ENCODE measurements at places on chromosomes 7 and 10.

DNA sequence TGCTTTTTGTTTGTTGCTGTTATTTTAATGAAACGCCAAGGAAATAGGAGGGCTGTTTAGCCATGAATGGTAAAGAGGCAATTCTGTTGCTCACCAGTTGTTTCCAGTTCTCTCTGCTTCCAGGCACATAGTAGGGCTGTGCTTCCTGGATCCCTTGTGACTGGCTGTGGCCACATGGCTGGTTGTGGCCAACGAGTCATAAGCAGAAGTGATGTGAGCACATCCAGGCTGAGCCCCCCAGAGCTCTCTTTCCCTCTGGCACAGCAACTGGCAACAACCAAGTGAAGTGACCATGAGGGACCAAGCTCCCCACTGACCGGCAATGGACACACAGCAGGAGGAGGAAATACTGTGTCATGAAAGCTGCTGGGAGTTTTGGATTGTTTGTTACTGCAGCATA is 10.3 kb downstream of the GRID1 start:
- no peak for DNase-seq

- peak; percentile 10 for DNase-seq
Measured at GRCh38 chr7:94336009-94336408, 58.7 kb upstream of the COL1A2 start.

- DNase-seq: no peak
Measured at GRCh38 chr7:77802557-77803405, 4.2 kb downstream of the PHTF2 start.

DNA sequence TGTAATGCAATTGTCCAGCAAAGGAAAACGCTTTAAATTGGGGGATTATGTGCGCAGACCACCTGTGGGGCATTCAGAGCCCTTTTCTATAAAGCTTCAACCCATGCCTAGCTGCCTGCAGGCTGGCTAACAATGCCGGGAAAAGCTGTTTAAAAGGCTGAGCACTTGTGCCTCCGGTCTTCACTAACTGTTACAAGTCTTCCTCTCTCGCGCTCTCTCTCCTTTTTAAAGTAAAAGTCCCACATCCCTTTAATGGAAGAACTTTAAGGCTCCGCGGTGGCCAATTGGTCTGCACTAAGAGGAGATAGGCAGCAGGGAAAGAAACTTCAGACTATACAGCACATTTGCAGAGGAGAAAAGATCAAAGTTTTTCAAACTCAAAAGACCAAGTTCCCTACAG is 4.6 kb downstream of the FZD8 start:
- DNase-seq: no peak

GRCh38 chr7:27551803-27552400 is 110.8 kb downstream of the HIBADH start:
- no peak for DNase-seq

GRCh38 chr10:86263209-86263608 is 103.4 kb downstream of the GRID1 start:
- DNase-seq: no peak

GRCh38 chr10:61302124-61302523 is 151.1 kb downstream of the TMEM26 start:
- no peak for DNase-seq

DNA sequence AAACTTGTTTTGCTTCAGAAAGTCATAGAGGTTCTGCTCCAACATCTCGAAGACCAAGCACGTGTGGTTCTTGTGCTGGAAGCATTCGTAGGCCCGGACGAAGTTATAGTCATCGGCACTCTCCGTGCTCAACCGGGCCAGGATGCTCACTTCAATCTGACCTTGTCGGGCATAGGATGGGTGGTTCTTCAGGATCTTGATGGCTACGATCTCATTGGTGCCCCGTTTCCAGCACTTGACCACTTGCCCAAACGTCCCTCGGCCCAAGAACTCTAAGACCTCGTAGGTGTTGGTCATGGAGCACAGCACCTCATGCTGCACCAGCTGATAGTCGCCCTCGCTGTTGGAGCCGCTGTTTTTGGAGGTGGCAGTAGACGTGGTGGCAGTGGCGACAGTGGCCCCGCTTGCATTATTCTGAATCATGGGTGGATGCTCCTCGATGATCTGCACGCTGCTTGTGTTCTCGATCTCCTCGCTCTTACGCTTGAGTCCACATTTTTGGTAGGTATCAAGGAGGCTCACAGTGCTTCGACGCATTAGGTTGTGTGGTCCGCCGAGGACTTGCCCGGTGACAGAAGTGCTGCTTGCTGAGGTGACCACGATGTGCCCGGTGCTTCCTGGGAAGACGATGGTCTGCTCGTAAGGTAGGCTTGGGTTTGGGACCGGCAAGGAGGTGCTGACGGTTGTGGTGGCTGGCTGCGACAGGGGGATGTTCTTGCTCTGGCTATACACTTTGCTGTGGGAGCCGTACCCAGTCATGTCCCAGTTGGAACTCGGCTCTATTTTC is 61.4 kb downstream of the HIPK2 start:
- no peak for DNase-seq

GRCh38 chr10:98077223-98077622 is 46.8 kb upstream of the CRTAC1 start:
- DNase-seq: no peak

DNA sequence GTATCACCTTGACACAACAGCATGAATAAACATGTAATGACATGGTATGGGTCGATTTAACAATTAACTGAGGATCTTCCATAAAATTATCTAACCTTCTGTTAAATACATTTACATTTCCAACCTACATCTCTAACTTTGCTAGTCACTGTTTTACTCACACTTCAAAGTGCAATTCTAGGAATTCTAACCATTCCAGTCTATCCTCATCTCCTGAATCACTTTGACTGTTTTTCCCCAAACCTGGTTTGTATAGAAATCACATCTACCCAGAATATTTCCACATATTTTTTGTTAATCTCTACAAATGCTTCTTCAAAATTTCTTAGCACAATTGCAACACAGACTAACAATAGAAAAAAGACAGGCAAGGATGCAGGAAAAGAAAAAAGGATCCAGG is 6.2 kb downstream of the ABI1 start:
- DNase-seq: no peak

- no peak for DNase-seq
Measured at GRCh38 chr10:45151467-45152214, 150.9 kb downstream of the ZNF22 start.

DNA sequence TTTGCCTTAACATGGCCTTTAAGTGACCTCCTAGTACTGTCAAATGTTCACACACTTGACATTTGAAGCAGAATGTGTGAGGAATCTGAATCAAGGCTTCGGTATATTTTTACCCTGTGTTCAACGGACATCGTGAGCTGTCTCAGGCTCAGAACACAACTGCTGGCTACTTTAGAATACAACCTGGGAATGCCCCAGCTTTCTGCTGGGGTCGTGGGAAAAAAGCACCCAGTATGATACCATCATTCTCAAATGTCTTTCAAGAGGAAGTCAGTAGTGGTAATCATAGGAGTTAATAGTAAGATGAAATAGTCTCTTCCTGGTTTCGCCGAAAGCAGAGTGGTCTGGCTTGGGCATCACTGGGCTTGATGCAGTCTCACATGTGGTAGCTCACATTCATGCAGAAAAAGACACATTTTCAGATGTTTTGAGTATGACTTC is 67.2 kb downstream of the CREB5 start:
- no peak for DNase-seq

DNA sequence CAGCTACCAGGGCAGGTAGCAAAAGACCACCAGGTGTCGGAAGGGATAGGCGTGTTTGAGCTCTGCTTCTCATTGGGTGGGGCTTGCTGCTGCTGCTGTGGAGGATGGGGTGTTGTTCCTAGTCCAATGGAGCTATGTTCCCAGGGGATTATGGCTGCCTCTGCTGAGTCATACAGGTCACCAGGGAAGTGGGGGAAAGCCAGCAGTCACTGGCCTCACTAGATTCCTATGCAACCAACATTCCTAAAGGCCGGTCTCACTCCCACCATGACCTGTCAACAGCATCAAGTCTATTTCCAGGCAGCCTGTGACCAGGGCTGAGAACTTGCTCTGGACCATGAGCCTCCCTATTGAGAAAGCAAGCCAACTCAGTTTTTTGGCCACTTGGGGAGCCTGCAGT is 1160.8 kb downstream of the REEP3 start:
- DNase-seq: no peak

- no peak for DNase-seq
Measured at GRCh38 chr7:133535308-133535707, 282.4 kb downstream of the EXOC4 start.

GRCh38 chr7:27419581-27420177 is 177.1 kb downstream of the EVX1 start:
- no peak for DNase-seq

DNA sequence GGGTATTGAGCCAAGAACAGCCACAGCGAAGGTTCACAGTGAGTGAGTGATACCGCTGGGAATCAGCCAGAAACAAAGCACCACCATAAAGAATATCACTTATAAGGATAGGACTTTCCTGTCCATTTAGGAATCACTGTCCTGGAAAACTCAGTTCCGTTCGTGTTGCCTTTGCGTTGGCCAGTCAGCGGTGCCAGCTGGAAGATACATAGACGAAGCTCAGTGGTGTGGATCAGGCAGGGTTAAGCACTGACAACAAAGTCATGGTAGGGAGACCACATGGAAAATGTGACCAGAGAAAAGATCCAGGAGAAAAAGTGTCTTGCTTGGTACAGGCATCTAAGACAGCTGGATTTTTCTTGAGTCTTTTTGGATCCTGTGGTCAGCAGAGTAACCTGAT is 579.7 kb upstream of the DPP6 start:
- DNase-seq: no peak

DNA sequence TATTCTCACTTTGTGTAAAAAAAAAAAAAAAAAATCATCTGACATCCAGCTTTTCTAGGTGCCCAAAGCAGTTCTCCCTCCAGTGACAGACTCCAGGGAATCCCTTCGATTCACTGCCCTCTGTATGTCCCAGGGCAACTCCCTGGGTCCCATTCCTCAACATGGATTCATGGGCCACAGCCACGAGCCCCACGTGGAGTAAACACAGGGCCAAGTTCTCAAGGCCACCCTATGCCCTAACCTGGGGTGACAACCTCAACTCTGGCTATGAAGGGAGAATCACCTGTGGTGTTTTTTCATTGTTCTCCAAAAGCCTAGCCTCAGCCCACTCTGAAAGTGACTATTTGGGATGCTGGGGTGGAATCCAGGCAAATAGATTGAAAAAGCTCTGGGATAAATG is 3.4 kb downstream of the BNIP3 start:
- no peak for DNase-seq

DNA sequence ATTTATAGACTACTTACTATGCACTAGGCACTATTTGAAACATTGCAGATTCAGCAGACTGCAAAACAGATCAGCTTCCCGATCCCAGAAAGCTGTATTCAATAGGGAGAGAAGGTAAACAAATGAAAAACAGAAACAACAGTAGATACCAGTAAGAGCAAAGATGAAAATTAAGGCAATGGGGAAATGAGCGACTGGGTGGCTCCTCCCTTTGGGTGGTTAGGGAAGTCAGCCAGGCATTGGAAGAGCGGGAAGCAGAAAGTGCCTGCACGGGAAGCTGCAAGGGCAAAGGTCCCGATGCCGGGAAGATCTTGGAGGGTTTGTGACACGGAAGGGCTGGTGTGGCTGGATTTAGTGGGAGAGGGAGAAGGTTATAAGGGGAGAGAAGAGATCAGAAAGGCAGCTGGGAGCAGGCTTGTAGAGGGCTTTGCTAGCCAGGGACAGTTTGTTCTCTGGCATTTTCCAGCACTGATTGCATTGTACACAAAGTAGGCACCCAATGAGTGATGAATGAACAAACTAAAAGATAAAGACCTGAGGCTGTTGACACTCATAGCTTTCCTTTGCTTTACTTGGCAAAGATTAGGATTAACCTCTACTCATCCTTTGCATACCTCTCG is 67.8 kb downstream of the NAMPT start:
- no peak for DNase-seq

DNA sequence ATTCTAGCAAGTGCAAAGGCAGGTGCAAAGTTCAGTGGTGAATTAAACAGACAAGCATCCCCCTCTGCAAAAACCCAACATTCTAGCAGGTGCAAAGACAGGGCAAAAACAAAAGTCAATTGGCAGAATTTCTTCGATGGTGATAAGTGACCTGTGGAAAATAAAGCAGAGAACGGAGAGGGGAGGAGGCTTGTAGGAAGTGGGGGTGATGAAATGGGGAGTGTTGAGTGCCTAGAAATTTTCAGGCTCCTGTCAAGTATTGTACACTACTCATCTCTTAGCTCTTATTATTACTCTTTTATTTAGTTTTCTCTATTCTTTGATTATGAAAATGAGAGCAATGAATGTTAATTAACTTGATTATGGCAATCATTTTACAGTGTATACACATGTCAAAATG is 2.4 kb upstream of the CD36 start:
- DNase-seq: no peak
